ENCODE measurements at places on chromosomes 3 and 15.

DNA sequence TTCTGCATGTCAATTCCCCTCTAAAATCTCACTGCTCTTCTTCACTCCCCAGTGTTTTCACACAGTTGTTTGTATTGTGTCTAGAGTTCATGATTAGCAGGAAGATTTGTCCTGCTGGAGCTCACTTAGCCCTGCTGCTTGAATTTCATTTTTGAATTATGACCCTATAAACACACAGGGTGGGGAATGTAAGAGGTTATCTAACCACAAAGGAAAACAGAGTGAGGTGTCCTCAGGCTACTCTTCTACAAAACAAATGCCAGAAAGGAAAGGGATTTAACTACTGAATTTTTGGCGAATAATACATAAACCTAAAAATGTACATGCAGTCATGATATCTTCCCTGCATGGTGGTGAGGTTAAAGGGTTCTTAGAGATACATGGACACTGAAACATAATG lies 215.1 kb upstream of the CNTN4 start:
- no peak for DNase-seq

DNA sequence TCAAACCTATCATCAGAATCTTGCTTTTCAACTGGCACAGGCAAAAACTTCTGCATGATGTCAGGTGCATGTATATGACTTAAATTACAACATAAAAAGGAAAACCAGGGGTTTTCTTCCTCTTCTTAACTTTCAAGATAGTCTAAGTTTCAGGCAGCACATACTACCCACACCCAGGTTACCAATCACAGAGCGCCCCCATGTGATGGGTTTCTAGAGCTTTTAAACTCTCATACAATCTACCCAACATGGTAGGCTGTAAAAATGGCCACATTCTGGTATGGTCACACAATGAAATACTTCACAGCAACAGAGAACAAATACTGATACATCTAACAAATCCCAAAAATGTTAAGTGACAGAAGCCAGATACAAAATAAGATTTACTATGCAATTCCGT lies 7.4 kb downstream of the MESD start:
- no peak for DNase-seq

- DNase-seq: no peak
Measured at GRCh38 chr15:38587214-38587613, 22.6 kb upstream of the RASGRP1 start.

- no peak for DNase-seq
Measured at GRCh38 chr15:81323559-81323943, 390 bp downstream of the STARD5 start.

DNA sequence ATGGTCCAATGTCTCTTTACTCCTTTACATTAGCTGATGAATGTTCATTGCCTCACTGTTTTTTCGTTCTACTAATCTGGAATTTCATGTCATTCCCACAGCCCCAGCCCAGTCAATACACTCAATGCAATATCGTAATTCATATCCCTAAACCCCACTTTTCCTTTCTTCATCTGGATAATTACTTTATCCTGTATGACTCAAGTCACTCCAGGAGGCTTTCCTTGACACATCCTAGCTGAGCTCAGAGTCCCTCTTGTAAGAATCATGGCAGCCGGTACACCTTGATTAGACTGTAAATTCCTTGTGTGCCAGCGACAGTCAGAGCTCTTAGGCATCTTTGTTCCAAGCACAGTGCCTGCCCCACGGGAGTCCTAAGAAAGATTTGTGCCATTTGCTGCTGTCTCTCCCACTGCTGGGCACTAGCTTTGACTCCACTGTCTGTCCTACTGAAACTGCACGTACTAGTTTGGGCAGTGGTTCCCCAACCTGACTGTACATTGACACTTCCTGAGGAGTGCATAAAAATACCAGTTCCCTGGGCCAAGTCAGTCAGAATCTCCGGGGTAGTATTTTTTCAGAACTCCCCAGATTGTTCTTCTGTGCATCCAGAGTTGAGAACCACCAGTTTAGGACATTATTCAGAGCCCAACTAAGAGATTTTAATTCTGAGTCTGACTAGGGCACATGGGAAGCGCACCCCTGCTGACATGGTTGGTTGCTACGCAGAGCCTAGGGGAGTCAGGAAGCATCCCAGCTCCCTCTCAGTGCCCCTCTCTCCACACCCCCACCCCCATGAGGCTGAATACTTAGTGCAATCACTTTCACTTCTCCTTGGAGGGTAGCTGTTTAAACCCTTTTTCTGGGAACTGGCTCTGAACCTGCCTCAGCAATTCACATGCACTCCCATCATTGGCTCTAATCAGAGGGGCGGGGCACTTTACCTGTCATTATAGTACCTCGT lies 19.5 kb upstream of the C3orf70 start:
- DNase-seq: no peak

- no peak for DNase-seq
Measured at GRCh38 chr15:23518104-23518503, 47.4 kb upstream of the MKRN3 start.

- no peak for DNase-seq
Measured at GRCh38 chr15:101149864-101150722, 101.8 kb downstream of the CHSY1 start.

- no peak for DNase-seq
Measured at GRCh38 chr3:102933377-102933776, 498.6 kb downstream of the ZPLD1 start.

GRCh38 chr3:5929027-5929426 lies 741.5 kb downstream of the EDEM1 start:
- DNase-seq: no peak

- no peak for DNase-seq
Measured at GRCh38 chr3:184426691-184427141, 46.9 kb downstream of the CHRD start.
